ENCODE measurements at places on chromosomes 11 and 22.

GRCh38 chr11:3995307-3995706 lies 99.3 kb upstream of the RRM1 start:
- DNase-seq, result no peak

- DNase-seq, result no peak
These were observed 94.4 kb upstream of the ALX4 start for GRCh38 chr11:44404301-44404700.

DNA sequence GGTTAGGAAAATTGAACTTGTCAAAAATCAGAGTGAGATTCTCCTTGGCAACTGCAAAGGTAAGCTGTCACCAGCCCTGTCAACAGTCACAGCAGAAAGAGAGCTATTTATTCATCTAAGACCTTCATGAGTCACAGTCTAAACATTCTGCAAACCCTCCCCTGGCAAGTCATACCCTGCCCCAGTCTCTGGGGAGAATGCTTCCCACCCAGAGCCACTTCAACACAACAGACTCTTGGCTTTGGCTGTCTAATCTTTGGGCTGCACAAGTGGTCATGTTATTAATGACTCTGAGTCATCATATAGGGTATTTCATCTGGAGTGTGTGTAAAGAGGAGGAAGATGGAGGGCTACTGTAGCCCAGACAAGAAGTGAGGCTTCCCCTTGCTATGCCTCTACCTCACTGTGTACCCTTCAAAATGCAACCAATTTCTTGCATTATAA lies 153.4 kb downstream of the CCDC34 start:
- peak; percentile 15 for DNase-seq

GRCh38 chr11:2734181-2735052 lies 34.6 kb upstream of the KCNQ1OT1 start:
- DNase-seq, result no peak

- peak; percentile 17 for DNase-seq
These were observed 788 bp downstream of the KRTAP5-10 start for GRCh38 chr11:71566081-71566620.

DNA sequence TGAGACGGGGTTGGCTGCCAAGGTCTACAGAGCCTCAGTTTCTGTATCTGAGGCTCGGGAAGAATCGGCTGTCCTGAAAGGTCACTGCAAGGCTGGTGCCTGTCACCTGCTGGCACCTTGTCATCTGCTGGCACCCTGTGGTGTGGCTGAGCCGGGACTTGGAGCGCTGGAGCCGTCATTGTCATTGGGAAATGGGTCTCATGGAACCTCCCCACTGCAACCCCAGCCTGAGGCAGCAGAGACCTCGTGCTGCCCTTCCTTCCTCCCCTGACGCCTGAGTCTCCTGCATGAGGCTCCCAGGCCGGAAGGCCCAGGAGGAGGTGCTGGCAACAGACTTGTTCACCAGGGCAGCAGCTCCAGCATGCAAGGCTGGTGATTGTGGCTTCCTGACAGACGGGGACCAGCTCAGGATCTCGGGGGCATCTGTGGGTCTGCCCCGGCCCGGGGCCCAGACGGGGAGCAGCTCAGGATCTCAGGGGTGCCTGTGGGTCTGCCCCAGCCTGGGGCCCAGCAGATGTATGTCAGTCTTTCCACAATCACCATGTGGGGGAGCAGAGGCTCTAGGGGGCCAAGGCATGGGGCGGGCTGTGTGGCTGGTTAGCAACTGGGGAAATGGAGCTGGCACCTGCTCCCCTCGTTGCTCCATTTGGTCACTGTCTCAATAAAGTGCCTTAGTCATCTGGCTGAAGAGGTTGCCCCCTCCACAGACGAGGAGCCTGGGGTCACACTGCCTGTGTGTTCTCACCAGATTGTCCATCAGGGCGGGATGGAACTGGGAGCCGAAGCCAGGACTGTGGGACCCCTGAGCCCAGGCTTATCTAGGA lies 668.7 kb downstream of the BRD1 start:
- DNase-seq, result no peak

DNA sequence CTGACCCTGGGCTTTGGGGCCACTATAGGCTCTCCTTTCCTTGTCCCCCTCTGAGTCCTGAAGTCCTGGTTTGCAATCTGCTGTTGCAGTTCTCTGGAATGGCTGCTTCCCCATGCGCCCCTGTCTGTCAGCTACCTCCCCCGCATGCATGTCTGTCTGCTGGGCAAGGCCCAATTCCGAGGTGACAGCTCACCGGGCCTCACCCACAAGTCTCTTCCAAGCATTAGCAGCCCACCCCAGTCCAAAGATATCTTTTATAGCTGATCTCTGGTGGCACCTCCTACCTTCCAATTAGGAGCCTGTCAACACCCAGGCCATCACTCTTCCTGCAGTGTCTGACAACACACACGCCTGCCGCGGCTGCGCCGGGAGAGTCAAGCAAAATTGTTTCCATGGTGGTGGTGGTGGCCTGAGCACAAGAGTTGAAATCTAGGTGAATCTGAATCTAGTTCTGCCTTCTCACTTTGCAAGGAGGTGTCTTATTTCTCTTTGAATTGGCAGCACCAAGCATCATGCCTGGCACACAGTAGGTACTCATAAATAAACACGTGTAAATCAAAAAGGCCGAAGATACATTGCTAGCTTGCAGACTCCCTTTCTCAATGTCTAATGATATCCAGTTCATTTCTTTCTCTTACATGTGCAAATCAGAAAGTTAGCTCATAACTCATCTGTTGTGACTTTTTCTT lies 1.2 kb upstream of the LMO2 start:
- DNase-seq, result no peak

DNA sequence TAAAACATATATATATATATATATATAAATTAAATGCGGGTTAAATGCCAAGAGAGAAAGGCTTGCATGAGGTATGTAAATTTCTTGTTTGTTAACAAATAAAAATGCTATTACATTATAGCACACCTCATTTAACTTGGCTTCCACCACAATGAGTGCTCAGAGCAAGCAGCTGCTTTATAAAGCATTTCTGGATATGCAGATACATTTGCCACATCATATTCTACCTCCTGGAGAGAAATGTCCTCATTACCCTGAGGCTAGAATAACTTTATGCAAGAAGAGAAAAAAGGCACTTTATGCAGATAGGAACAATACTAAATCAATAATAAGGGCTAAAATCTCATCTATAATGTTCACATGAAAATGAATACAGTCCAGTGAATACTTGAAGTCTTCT lies 181.7 kb upstream of the CCDC90B start:
- DNase-seq, result no peak

DNA sequence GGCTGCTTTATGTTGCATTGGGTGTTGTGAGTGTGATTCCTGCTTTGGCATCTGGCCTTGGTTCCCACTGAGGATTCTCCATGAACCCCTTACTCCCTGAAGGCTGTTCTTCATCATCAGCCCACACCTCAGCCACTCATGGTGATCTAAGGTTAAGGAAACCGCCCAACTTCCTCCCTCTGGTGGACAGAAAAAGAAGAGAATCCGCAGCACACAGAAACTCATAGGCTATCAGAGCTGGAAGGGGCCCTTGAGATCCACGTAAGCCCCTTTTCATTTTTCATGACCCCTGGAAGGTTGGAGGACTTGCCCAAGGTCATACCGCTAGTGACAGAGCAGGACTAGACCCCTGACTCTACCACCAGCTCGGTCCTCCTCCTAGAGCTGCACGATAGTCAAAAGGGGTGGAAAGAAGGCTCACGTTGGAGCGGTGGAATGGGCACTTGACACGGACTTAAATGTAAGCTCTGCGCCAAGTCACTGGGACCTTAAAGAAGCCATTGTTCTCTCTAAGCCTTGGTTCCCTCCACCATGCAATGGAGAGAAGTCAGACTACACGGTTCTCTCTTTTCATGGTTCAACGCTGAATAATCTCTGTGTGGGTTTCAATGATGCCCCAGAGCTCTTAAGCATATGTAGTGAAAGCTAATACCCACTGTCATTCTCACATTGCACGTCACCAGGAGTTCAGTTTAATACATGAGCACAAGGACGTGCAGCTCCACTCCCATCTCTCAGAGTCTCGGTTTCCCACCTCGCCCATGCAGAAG lies 83.6 kb upstream of the CRTAM start:
- DNase-seq, result peak; percentile 51

GRCh38 chr11:8081591-8082250 lies 710 bp downstream of the TUB start:
- DNase-seq, result no peak

DNA sequence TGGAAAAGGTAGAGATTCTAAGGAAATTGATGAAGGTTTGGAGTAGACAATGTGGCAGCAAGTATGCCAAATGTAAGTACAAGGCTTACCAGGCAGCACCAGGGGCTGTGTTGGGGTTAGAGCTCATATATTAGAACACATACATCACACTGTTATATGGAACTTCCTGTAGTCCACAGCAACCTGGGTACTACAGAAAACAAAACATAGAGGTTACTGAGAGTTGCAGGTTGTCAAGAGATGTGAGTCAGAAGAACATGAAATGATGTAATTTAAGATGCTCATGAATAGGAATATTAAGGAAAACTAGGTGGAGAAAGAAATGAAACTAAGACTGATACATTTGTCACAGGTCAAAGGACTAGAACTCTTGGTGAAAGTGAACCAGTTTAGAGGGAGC lies 22.0 kb downstream of the FAT3 start:
- no peak for DNase-seq

- DNase-seq, result no peak
These were observed 31.3 kb downstream of the ATP6V1E1 start for GRCh38 chr22:17597217-17597616.

- no peak for DNase-seq
These were observed 25.8 kb upstream of the P2RY6 start for GRCh38 chr11:73246303-73246702.

GRCh38 chr11:72239313-72239848 lies 4.6 kb downstream of the PHOX2A start:
- DNase-seq, result no peak

DNA sequence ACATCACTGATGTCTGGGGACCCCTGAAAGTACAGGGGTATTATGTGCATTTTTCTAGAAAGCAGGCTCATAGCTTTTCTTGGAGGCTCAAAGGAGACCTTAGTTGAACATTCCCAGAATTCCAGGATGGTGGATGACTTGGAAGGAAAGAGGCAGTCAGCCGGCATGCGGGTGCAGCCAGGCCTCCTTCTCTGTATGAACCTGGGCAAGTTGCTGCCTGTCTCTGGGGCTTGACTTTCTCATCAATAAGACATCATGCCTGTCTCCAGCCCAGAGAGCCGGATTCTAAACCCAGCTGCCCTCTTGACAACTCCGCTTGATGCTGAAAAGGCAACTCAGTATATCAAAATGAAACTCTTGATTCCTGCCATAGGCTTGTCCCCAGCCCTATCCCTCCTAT lies 12.6 kb downstream of the MS4A15 start:
- DNase-seq, result no peak

DNA sequence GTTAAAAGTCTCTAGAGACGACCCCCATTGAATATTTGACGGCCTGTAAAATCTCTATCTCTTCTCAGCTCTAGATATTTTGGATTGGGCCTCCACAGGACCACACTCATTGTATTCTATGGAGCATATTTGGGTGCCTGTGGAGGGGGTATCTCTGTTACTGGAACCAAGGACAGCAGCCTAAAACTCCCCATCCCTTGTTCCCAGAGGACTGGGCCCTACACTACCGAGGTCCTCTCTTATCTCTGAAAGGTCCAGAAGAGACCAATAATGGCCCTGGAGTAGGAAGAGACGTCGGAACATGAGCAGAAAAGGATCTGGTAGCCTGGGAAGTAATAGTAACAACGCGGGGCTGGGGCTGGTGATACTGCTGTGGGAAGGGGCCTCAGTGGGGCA lies 542 bp downstream of the HPS4 start:
- no peak for DNase-seq

GRCh38 chr22:27399161-27399560 lies 402.4 kb downstream of the MN1 start:
- DNase-seq, result no peak

DNA sequence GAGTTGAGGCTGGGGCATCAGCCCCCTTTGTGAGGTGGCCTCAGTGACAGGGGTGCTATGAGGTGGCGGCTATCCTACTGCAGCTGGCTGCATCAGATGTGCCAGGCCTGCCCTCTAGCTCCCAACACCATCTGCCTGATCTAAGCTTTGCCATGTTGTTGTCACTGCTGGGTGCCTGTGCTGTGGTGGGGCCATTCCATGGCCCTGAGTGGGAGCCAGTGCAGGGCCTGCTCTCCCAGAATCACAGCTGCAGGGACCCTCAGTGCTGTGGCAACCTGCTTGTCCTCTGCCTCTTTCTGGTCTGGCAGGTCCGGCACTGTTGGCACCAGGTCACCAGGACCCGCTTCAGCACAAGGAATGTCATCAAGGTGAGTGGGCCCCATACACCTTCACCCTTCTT lies 1.8 kb upstream of the SNU13 start:
- no peak for DNase-seq

DNA sequence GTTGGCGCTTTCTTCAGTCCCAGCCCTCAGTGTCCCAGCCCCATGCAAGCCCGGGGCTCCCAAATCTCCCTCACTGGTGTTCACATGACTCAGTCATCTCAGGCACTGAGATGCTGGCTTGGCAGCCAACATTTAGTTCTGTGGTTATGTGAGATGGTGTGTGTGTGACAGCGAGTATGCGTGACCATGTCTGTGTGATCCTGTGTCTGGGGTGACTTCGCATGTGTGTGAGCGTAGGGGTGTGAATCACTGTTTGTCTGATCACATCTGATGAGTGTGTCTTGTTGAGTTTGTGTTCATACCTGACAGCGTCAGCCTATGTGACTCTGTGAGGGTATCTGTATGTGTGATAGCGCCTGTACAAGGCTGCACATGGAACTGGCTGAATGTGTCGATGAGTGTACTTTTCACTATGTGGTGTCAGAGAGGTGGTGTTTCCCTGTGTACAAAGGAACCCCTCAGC lies 16.2 kb downstream of the CREB3L1 start:
- DNase-seq, result no peak

DNA sequence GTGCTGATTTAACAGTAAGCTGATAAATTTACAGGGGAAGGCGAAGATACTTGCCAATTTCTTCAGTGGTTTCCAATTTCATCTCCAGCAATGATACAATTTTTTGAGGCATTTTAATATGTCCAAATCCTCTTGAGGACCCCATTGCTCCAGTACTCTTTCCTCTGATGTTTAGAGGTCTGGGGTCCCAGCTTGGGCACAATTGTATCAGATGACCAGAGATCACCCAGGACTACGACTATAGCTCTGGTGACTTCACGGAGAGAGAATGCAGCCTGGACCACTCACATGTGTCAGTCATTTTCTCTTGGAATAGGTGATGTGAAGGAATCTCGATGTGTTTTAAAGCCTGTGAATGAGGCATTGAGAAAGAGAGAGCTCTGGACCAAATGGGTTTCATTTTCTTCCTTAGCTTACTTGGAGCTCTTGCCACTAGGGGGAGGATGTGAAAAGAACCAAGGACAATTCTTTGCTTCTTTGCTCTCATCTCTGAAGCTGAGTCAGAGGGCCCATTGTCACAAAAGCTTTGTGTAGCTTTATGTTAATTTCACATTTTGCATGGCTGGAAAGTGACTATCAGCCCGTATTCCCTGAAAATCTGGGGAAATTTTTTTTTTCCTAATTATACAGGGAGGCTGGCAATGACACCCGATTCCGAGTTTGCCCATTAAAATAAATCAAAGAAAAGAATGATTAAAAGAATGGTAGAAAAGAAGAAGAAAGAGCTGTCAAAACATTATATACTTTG lies 6.7 kb upstream of the CCDC90B start:
- peak; percentile 78 for DNase-seq
